Activated naive CD4-positive, alpha-beta T cell treated with anti-CD3 and anti-CD28 coated beads for 36 hours (primary cell): ENCODE measurements at places on chromosomes 3 and 15. TPM values are rescaled to one million over a fixed set of nuclear protein-coding genes. Genes with fewer than 3 reads are reported as not detected.

DNA sequence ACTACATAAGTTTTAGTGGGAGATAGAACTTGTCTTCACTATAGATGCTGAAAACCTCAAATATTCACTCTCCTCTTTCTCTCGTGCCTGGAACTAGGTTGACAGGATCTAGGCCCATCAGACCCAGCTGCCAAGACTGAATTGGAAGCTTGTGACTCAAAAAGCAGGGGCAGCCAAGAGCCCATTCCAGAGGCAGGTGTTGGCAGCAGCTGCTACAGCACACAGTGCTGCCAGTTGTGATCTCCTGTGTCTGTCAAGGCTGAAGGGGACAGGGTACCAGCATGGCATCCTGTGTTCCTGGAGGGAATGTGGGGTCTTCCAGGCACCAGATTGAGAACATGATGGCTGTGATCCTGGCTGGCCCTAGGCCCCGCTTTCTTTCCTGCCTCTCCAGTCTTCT, 92.5 kb upstream of the MB21D2 start:
- no peak for DNase-seq

GRCh38 chr15:40793216-40793989, 13.5 kb upstream of the ZFYVE19 start:
- DNase-seq, result peak; percentile 52

DNA sequence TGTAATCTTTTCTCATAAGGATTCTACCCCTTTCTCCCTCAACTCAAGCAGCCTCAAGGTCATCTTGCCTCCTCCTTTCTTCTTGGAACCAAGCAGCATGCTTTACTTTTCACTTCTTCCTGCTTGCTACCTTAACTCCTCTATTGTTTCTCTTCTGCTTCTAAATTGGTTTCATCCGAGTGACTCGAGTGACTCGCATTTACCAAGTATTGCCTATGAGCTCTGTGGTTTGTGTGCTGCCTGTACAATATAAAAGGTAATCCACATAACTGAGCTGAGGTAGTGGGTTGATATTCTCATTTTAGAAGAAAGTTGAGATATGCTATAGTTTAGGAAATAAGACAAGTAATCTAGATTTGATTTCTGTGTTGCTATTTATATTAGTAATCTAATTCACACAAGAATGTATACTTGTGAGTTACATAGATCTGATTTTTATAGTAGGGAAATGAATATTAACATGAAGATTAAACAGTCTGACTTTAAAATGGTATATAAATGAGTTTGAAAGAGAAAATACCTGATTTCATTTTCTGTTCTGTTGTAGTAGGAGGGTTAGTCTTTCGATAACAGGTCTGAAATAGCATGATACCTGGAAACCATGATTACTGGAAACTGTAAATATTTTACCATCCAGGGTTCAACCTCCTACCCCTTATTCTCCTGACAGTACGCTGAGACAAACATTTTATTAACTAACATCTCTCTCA, 5.5 kb downstream of the HHLA2 start:
- peak; percentile 26 for DNase-seq

- peak; percentile 51 for DNase-seq
These were observed at the start of gene MEIS2 for GRCh38 chr15:37100109-37100965. TSS of gene MEIS2 (minus strand) at chr15:37100549. CDS start at chr15:37099466, 1,083 bp downstream.

GRCh38 chr15:33636958-33637357, 326.2 kb downstream of the RYR3 start:
- no peak for DNase-seq

DNA sequence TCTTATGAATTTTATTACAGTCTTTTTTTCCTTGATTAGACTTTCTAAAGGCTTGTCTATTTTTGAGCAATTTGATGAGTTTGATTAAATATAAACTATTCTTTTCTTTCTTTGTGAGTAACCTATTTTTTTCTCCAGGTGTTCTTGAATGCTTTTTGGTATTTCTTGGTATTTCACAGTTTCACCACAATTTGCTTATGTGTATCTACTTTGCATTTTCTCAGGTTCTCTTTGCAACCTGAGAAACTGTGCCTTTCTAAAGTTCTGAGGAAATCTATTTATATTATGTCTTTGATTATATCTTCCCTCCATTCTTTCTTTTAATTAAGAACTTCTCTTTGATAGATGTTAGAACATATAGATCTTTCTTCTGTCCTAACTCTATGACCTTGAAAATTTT, 117.1 kb upstream of the MLF1 start:
- no peak for DNase-seq

DNA sequence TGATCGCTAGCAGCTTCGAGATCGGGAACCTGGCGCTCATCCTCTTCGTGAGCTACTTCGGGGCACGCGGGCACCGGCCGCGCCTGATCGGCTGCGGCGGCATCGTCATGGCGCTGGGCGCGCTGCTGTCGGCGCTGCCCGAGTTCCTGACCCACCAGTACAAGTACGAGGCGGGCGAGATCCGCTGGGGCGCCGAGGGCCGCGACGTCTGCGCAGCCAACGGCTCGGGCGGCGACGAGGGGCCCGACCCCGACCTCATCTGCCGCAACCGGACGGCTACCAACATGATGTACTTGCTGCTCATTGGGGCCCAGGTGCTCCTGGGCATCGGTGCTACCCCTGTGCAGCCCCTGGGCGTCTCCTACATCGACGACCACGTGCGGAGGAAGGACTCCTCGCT, 62.5 kb downstream of the SLCO3A1 start:
- DNase-seq, result no peak

DNA sequence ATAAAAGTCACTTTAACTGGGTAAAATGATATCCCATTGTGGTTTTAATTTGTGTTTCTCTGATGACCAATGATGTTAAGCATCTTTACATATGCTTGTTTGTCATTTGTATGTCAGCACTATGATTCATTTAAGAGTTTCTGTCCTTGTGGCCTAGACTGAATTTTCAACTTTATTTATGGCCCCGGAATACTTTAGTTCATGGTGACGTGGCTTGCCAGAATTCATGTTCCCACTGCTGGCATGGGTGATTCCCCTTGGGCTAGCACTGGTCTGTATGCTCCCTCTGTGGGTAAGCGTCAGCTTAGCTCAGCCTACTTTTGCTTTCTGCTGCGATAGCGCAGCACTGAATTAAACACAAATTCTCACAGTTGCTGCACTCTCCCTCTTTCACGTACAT, 436.3 kb upstream of the SGO1 start:
- no peak for DNase-seq

GRCh38 chr3:134542287-134542958, 56.6 kb downstream of the CEP63 start:
- DNase-seq, result no peak

- DNase-seq, result peak; percentile 43
These were observed 10.3 kb downstream of the TM4SF1 start for GRCh38 chr3:149366941-149367840.

- DNase-seq, result no peak
These were observed 59.5 kb upstream of the DPPA4 start for GRCh38 chr3:109396806-109397205.

- DNase-seq, result no peak
These were observed 79.0 kb upstream of the RASGRF1 start for GRCh38 chr15:79169526-79170133.

DNA sequence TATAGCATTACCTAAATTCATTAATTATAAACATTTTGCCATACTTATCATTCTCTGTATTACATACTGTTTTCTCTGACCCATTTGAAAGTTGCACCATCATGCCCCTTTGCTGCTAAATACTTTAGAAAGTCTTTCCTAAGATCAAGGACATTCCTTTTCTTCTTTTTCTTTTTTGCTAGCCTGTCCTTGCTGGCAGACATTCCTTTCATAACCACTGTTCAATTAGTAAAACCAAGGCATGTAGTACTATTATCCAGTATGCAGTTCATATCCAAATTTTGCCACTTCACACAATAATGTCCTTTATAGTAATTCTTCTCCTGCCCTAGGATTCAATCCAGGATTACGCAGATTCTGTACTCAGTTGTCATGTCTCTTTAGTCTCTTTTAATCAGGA, 321.0 kb upstream of the C2CD4B start:
- no peak for DNase-seq

DNA sequence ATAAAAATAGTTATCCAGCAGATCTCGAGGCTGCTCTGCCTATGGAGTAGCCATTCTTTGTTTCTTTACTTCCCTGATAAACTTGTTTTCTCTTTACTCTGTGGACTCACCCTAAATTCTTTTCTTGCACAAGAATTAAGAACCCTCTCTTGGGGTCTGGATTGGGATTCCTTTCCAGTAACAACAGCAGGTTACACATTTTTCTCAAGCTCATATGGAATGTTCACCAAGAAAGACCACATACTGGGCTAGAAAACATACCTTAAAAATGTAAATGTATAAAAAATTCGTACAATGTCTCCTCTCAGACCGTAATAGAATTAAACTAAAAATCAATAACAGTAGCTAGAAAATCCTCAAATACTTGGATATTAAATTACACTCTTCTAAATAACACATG, 299.2 kb downstream of the CNTN3 start:
- DNase-seq, result no peak

DNA sequence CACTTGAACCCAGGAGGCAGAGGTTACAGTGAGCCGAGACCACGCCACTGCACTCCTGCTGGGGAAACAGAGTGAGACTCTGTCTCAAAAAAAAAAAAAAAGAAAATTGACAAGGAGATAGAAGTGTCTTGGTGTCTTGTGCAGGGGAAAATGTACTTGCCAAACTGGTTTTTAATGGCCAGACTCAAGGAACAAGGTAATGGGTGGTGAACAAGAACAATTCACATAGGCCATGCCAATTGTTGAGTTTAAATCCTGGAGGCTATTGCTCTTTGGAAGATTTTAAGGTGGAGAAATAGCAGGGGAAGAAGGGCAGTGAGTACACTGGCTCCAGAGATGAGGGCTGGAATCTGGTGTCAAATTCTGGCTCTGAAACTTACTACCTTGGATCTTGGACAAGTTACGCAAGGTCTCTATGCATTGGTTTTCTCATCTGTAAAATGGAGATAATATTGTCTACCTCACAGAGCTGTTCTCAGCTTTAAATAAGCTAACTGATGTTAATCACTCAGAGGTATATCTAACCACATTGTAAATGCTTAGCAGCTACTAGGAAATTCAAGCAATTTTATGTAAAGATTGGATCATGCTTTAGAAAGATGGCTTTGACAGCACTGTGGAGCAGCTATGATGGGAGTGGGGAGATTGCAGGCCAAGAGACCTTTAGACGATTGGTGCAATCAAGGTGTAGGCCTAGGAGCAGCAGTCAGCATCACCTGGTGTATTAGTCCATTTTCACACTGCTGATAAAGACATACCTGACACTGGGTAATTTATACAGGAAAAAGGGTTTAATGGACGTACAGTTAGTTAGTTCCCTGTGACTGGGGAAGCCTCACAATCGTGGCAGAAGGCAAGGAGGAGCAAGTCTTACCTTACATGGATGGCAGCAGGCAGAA, 78.3 kb downstream of the B3GALNT1 start:
- DNase-seq, result no peak

DNA sequence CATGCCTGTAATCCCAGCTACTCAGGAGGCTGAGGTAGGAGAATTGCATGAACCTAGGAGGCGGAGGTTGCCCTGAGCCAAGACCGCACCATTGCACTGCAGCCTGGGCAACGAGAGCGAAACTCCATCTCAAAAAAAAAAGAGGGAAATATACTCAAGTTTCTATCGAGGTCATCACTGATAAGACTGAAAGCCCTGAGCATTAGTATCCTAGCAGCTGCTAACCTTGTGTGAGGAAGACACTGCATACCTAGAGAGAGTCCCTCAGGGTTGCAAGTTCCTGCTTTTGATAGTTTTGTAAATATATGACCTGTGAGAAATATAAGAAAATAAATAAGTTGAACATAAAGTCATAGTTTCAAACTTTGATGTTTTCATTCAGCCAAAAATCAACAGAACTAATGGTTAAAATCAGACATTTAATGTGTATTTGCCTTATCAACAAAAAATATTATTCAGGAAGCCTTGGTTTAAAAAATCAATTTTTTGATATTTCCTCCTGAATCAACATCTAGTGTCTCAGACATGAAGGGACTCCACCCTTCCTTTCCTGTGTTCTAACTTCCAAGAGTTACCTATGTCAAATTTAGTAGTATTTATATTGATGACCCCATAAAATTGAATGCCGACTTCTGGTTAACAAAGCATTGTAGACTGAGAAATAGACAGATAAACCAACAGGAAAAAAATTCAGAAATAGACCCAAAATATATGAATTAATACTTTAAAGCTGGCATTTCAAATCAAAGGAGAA, 19.8 kb upstream of the USP3 start:
- no peak for DNase-seq

DNA sequence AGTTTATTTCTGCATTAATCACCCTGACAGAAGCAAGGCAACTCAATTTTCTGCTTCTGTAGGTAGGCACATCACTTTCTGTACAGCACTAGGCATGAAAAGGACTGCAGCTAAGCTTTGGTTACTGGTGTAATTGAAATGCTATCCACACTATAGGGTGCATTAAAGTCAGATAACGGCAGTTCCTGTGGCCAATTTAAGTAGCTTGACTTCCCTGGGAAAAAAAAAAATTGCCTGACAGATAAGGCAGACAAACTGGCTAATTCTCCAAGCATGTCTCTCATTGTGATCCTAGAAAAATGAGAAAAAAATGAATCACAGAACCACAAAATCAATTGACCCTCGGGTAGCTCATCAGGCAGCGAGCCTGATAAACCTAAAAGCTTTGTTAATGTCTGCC, 151.4 kb downstream of the MEIS2 start:
- no peak for DNase-seq

DNA sequence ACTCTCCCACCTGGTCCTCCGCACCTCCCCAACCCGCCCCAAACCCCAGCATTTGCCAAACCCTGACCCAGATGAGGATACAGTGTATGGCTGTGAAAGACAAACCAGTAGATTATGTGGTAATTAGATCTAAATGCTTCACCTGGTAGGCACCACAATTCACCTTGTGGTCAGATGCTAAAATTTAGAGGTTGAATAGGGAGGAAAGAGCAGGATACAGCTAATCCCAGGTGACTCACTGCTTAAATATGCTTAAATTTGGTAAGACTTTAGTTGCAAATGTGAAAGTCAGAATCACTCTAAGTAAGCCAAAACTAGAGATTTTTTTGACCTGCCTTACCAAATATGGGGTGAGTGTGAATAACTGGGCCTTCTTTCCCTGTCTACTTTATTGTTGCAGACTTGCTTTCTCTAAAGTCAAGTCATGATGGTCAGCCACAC, 105.5 kb downstream of the MME start:
- no peak for DNase-seq

- DNase-seq, result no peak
These were observed 818.8 kb upstream of the LMCD1 start for GRCh38 chr3:7682822-7683229.

GRCh38 chr3:34504366-34504765, 705.9 kb downstream of the PDCD6IP start:
- no peak for DNase-seq

- DNase-seq, result no peak
These were observed 254.3 kb downstream of the ZNF621 start for GRCh38 chr3:40779039-40779438.

TMEM207 gene
- total RNA-seq, result not detected

MESP2 gene
- total RNA-seq, result not detected

PPP1R14D gene
- not detected for total RNA-seq

SERPINI1 gene
- 0.99 TPM for total RNA-seq

CHRNA5 gene
- total RNA-seq, result 1.1 TPM

NOX5 gene
- total RNA-seq, result not detected

RBM6 gene
- 89.1 TPM for total RNA-seq

GOLGA8Q gene
- total RNA-seq, result 0.20 TPM

RLBP1 gene
- total RNA-seq, result not detected

HES1 gene
- 2.3 TPM for total RNA-seq

LRCH3 gene
- total RNA-seq, result 36.0 TPM

PRSS50 gene
- total RNA-seq, result not detected
